Cerebellum (tissue), 4 donors: ENCODE measurements at places on chromosomes 13 and 19. TPM values are rescaled to one million over a fixed set of nuclear protein-coding genes. Genes with fewer than 3 reads are reported as not detected.

Gene DACH1
- total RNA-seq, result 70.0 TPM

Gene ERICH6B
- 0.27 TPM for total RNA-seq

Gene ONECUT3
- not detected for total RNA-seq

Gene PLIN3
- total RNA-seq, result 12.7 TPM

GRCh38 chr13:51518827-51519226, 65.4 kb upstream of the WDFY2 start:
- no peak for DNase-seq

DNA sequence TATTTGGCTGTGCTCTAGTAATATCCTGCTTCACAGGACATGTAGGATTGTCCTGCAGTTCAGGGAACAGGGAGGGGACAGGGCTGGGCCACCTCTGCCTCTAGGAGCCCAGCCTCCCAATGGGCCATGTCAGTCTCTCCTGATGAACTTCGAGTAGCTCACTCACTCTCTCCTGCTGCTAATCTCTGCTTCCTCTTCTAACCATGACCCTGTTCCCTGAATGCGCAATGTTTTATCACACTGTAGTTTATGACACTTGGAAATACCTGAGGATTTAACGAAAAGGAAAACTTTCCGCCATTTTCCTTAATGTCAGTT, 9.2 kb downstream of the PARP4 start:
- no peak for DNase-seq

DNA sequence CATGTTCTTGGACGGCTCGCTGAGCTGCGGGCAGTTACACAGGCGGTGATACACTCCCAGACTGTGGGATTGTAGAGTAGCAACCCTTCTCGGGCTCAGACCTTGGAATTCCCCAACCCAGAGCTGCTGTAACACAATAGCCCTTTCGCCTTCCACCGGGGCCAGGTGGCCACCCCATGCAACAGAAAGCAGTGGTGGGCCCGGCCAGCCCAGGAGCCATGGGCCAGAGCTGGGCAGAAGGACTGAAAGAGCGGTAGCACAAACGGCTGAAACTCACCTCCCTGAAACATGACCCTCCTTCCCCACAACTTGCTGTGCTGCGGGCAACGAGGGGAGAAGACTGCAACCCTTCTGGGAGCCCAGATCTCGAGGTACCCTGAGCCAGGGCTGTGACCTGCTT, 429.0 kb downstream of the SLITRK1 start:
- DNase-seq, result no peak

GRCh38 chr13:110236831-110237261, 70.1 kb downstream of the COL4A1 start:
- no peak for DNase-seq

GRCh38 chr19:45882652-45883585, 3.0 kb downstream of the IRF2BP1 start:
- peak; percentile 67 for DNase-seq

DNA sequence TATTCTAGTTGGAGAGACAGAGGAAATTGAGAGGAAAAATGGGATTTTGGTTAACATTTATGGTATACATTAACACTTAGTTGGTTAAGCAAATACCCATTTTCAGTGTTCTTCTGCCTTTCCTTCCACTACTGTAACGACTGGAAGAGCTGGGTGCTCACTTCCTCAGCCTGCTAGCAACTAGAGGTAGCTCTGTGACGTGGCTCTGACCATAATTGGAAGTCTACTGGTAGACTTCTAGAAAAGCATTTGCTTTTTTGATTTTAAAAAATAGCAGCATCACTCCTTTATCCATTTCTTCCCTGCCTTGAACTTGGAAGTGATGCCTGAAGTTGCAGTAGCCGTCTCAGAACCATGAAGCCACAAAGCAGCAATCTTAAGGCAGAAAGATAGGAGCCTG, 15.9 kb downstream of the NHLRC3 start:
- DNase-seq, result no peak

- no peak for DNase-seq
Measured at GRCh38 chr13:29957320-29957719, 106.9 kb upstream of the UBL3 start.
